ENCODE measurements at places on chromosomes 11 and 22.

DNA sequence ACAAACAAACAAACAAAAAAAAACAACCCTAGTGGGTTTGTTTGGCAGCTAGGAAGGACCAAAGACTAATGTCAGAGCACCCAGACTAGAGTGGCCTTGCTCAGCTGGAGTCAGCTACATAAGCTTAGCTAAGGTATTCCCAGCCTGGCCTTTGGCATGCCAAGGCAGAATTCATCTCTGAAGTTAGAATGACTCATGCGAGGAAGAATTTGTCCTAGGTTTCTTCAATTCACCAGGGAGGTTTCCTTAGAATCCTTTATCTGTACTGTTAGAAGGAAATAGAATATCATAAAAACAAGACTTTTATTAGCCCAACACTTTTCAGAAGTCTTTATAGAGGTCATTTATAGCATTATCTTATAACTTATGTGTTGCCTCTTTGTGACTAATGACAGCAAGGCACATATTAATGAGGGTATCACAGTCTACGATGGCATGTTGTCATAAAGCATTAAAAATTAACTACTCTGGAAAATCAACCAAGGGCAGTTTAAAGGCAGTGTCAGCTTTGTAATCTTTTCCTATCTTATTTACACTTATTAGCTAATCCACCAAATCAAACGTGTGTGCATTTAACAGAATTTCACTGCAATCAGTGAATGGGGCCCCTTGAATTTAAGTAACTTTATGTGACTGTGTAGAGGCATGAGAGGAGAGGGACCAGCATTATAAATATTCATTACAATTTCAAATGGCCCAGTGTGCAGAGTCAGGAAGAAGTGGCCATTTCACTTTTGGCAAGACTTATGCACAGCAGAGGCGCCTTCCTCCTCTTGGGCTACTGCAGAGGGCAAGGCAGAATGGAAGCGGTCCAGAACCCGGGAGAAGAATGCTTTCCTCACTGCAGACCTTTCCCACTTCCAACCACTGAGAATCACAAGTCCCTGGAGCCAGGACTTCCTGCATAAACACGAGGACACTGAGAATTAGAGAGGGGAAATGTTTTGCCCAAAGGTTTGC lies 36.3 kb downstream of the SLC5A1 start:
- peak; percentile 85 for DNase-seq

DNA sequence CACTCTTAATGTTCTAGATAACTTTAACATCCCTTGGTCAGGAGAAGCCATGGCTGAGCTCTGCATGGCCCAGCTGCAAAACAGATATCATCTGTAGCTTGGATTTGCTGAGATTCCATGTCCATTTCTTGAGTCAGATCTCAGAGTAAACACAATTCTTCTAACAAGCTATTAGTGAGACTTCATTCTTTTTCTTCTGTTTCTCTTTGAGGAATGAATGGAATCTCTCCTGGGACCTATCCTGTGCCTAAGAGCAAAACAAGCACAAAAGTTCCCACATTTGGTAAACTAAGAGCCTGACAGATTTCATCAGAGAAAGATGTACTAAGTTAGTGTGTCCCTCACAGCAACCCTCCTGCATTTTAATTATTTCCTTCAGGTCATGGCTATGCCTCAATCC lies 142.8 kb downstream of the MAML2 start:
- DNase-seq: peak; percentile 70

- DNase-seq: peak; percentile 76
Observed at GRCh38 chr11:36131721-36132397, 157.4 kb downstream of the COMMD9 start.

- DNase-seq: no peak
Observed at GRCh38 chr22:19569276-19569640, 45.0 kb upstream of the CLDN5 start.

- DNase-seq: no peak
Observed at GRCh38 chr11:10575346-10576034, 7.0 kb upstream of the LYVE1 start.
